ENCODE measurements at places on chromosomes 16 and 17. TPM values are rescaled to one million over a fixed set of nuclear protein-coding genes. Genes with fewer than 3 reads are reported as not detected.
A peak's percentile ranks its signal among the peaks of the same experiment; 100 is the strongest.

The NOG gene
- total RNA-seq = 1.2 TPM

DNA sequence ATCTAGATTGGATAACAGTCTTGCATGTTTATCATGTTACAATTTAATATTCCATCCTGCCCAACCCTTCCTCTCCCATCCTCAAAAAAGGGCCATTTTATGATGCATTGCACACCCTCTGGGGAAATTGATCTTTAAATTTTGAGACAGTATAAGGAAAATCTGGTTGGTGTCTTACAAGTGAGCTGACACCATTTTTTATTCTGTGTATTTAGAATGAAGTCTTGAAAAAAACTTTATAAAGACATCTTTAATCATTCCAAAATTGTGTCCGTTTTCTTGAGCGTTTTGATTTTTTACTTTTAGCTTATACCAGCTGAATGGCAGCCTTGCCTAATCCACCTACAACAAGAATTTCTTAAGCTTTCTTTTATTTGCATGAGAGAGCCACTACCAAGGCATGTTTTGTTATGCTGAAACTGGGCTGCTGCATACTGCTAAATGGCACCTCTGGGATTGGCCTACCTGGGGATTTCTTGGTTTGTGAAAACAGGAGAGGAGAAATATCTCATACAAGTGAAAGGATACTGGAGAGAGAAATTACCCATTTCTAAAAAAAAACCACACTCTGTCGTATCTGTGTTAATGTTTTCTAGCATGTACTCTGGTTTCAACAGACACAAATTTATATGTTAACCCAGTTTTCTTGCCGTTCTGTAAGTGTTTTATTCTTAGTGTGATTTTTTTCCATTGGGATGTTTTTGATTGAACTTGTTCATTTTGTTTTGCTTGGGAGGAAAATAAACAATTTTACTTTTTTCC, 52.2 kb downstream of the TUBD1 start:
- H3K27me3 ChIP-seq = no peaks in the 10 kb centered on the region
- H3K4me1 ChIP-seq = peaks cover 22% of the 10 kb centered on the region
- peak; percentile 11 for DNase-seq
- peaks cover 34% of the 10 kb centered on the region for H3K36me3 ChIP-seq
- H3K27ac ChIP-seq = peak overlapping the region; percentile 99

- no peaks in the 10 kb centered on the region for H3K4me1 ChIP-seq
- H3K36me3 ChIP-seq = peaks cover 83% of the 10 kb centered on the region
- DNase-seq = peak; percentile 100
Observed at GRCh38 chr16:85659805-85660511, 28.8 kb downstream of the GINS2 start.

DNA sequence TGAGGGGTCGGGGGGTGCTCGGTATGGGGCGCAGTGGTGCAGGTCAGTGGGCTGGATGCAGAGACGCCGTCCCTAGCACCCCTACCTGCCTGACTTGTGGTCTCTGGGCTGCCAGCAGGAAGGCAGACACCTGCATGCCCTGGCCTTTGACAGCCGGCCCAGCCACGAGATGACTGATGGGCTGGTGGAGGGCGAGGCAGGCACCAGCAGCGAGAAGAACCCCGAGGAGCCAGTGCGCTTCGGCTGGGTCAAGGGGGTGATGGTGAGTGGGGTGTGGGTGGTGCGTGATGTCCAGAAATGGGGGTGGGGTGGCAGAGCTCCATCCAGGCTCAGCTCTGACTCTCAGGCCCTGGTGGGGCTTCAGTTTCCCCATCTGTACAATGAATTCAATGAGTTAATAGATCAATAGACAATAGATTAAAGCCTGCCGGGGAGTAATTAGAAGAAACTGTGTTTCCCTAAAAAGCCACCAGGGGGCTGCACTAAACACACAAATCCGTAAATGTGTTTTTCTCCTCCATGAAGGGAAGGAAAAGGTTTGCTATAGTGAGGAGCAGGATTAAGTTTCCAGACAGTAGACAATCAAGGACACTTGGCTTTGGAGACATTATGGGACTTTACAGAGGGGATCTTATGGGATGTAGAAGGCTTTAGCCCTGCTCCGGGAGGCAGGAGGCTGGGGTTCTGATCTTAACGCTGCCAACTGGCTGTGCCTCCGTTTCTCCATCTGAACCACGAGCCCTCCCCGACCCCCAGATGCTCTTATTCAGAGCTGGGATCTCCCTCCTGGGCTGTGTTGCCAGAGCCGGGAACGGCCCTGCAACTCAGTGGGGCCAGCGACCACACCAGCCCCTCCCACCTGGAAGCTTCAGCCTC, 2.2 kb downstream of the SLC12A3 start:
- H3K4me3 ChIP-seq = no peak overlapping the region
- no peaks in the 10 kb centered on the region for H3K27me3 ChIP-seq
- H3K27ac ChIP-seq = no peak overlapping the region
- no peaks in the 10 kb centered on the region for H3K4me1 ChIP-seq

The TMEM98 gene
- total RNA-seq = 121 TPM

GRCh38 chr16:19346335-19346922, 60.9 kb downstream of the CLEC19A start:
- no peak overlapping the region for H3K27ac ChIP-seq
- no peak for DNase-seq
- H3K4me3 ChIP-seq = no peak overlapping the region
- H3K36me3 ChIP-seq = no peaks in the 10 kb centered on the region
- no peaks in the 10 kb centered on the region for H3K4me1 ChIP-seq

DNA sequence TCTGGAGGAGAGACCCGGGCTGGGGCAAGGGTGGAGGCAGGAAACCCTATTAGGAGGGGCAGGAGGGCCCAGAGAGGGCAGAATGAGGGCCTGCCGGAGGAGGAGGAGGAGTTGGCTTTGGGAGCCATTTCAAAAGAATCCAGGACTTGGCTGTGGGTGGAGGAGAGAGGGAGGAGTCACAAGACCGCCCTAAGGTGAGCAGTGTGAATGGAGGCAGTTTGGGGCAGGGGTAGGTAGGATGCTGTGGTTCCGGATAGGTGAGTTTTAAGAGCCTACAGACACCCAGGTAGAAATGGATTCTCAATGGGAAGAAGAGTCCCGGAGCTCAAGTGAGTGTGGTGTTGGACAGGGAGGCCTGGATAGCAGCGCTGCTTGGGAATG, 80.3 kb downstream of the ARHGAP23 start:
- H3K4me3 ChIP-seq = no peak overlapping the region
- H3K27ac ChIP-seq = no peak overlapping the region
- peaks cover 41% of the 10 kb centered on the region for H3K36me3 ChIP-seq
- H3K4me1 ChIP-seq = peaks cover 25% of the 10 kb centered on the region

- no peak overlapping the region for H3K4me3 ChIP-seq
- no peak overlapping the region for H3K27ac ChIP-seq
- H3K36me3 ChIP-seq = no peaks in the 10 kb centered on the region
- H3K4me1 ChIP-seq = peaks cover 4% of the 10 kb centered on the region
Observed at GRCh38 chr16:48949636-48950035, 332.0 kb downstream of the CBLN1 start.

- no peak overlapping the region for H3K4me3 ChIP-seq
- no peak for DNase-seq
- H3K27ac ChIP-seq = no peak overlapping the region
- no peaks in the 10 kb centered on the region for H3K36me3 ChIP-seq
- no peaks in the 10 kb centered on the region for H3K27me3 ChIP-seq
- H3K4me1 ChIP-seq = no peaks in the 10 kb centered on the region
Observed at GRCh38 chr16:12530302-12530701, 273.4 kb downstream of the CPPED1 start.

- no peak overlapping the region for H3K27ac ChIP-seq
- H3K27me3 ChIP-seq = no peaks in the 10 kb centered on the region
- no peak for DNase-seq
- H3K4me3 ChIP-seq = no peak overlapping the region
- H3K4me1 ChIP-seq = no peaks in the 10 kb centered on the region
Observed at GRCh38 chr16:58850019-58850677, 116.0 kb upstream of the GOT2 start.

DNA sequence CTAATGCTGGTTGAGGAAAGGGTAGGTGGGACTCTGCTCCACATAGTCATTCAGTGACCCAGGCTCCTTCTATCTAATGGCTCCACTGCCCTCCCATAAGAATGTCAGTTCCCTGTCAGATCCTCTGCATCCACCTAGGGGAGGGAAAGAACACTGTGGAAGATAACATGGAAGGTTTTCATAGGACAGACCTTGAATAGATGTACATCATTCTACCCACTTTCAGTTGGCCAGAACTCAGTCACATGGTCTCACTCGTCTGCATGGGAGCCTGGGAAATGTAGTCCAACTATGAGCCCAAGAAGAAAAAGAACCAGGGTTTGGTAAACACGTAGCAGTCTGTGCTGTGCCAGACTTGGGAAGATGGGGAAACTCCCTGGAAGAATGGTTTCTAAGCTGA, 27.1 kb upstream of the SCNN1B start:
- DNase-seq = no peak
- no peaks in the 10 kb centered on the region for H3K4me1 ChIP-seq
- H3K4me3 ChIP-seq = no peak overlapping the region
- H3K36me3 ChIP-seq = no peaks in the 10 kb centered on the region
- H3K27me3 ChIP-seq = peaks cover 7% of the 10 kb centered on the region

GRCh38 chr16:3857189-3858043, 23.1 kb downstream of the CREBBP start:
- H3K27ac ChIP-seq = no peak overlapping the region
- DNase-seq = peak; percentile 75
- no peaks in the 10 kb centered on the region for H3K36me3 ChIP-seq
- H3K4me3 ChIP-seq = peak overlapping the region; percentile 16
- H3K27me3 ChIP-seq = no peaks in the 10 kb centered on the region

DNA sequence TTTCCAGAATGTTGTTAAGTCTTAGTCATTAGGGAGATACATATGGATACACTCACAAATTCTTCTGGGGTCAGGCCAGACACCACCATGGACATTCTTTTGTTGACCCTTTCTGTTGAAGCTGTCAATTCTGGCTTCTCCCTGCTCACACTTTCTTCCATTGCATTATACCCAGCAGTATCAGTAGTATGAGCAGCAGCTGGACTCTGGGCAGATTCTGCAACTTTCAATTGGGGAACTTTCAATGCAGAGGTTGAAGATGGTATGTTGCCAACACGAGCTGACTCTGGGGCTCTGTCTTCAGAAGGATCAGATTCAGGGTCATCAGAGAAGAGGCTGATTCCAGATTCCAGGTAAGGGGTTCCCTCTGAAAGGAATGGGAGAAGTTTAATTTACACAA, 45.8 kb downstream of the RND2 start:
- no peaks in the 10 kb centered on the region for H3K27me3 ChIP-seq
- no peaks in the 10 kb centered on the region for H3K4me1 ChIP-seq
- no peak overlapping the region for H3K27ac ChIP-seq
- no peak overlapping the region for H3K4me3 ChIP-seq

The MEOX1 gene
- total RNA-seq = not detected

- no peaks in the 10 kb centered on the region for H3K36me3 ChIP-seq
- H3K27me3 ChIP-seq = no peaks in the 10 kb centered on the region
- no peak overlapping the region for H3K27ac ChIP-seq
- peaks cover 7% of the 10 kb centered on the region for H3K4me1 ChIP-seq
- H3K4me3 ChIP-seq = no peak overlapping the region
Observed at GRCh38 chr16:17238285-17239028, 232.3 kb downstream of the XYLT1 start.

The SDR42E2 gene
- total RNA-seq = not detected

DNA sequence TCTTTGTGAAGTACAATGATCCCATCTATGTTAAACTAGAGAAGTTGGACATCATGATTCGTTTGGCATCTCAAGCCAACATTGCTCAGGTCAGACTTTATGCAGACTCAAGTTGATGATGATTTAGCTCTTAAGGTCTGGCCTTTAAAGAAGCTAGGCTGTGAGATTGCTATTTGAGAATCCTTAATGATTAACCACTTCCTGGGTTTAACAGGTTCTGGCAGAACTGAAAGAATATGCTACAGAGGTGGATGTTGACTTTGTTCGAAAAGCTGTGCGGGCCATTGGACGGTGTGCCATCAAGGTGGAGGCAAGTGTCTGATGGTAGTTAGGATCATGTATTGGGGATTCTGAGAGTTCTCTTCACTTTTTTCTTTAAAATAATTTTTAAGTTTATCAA, 40.3 kb downstream of the AP2B1 start:
- peaks cover 13% of the 10 kb centered on the region for H3K4me1 ChIP-seq
- no peak overlapping the region for H3K4me3 ChIP-seq
- H3K36me3 ChIP-seq = peaks cover 57% of the 10 kb centered on the region
- H3K27ac ChIP-seq = no peak overlapping the region
- no peaks in the 10 kb centered on the region for H3K27me3 ChIP-seq

GRCh38 chr17:75820094-75821080, 23.8 kb downstream of the UNC13D start:
- no peaks in the 10 kb centered on the region for H3K27me3 ChIP-seq
- peak; percentile 87 for DNase-seq
- H3K4me3 ChIP-seq = no peak overlapping the region
- peaks cover 49% of the 10 kb centered on the region for H3K36me3 ChIP-seq
- H3K27ac ChIP-seq = no peak overlapping the region
- peaks cover 1% of the 10 kb centered on the region for H3K4me1 ChIP-seq

DNA sequence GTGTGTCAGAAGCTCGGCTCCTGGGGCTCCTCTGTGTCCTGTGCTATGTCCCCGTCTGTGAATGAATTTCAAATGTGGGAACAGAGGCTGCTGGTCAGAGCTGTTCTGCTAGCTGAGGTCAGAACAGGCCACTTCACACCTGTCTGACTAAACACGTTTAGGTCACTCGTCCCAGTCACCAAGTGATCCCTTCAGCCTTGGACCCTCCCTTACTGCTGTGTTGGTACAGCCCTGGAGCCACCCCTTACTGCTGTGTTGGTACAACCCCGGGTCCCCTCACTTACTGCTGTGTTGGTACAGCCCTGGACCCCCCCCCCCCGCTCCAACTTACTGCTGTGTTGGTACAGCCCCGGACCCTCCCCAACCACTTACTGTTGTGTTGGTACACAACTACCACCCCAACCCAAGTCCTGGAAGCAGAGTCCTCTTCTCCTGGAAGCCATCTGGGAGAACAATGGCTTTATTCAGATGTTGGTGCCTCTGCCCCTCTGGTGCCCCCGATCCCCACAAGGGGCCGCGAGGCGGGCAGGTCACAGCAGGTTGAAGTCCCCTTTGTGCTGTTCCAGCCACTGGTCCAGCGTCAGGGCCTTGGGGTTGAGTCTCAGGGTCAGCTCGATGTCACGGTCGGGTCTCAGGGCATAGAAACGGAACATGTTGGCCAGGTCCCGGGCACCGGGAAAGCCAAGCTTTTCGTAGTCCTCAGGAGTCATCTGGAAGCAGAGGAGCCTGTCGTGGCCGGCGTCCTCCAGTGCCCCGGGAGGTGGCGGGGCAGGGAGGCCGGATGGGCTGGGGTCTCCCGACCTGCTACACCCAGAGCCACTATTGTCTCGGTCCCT, 13.0 kb downstream of the NMRAL1 start:
- H3K36me3 ChIP-seq = peaks cover 35% of the 10 kb centered on the region
- no peak for DNase-seq
- H3K4me3 ChIP-seq = no peak overlapping the region
- no peaks in the 10 kb centered on the region for H3K27me3 ChIP-seq

The CEP295NL gene
- 2.5 TPM for total RNA-seq

- H3K4me3 ChIP-seq = no peak overlapping the region
- H3K36me3 ChIP-seq = peaks cover 91% of the 10 kb centered on the region
- H3K4me1 ChIP-seq = no peaks in the 10 kb centered on the region
- DNase-seq = peak; percentile 19
- no peaks in the 10 kb centered on the region for H3K27me3 ChIP-seq
- H3K27ac ChIP-seq = peak overlapping the region; percentile 20
Observed at GRCh38 chr16:70534971-70535370, 11.4 kb downstream of the SF3B3 start.

- no peaks in the 10 kb centered on the region for H3K27me3 ChIP-seq
- DNase-seq = no peak
- no peaks in the 10 kb centered on the region for H3K36me3 ChIP-seq
- H3K27ac ChIP-seq = no peak overlapping the region
Observed at GRCh38 chr16:3216263-3216640, 18.7 kb downstream of the ZNF200 start.
